Hematopoietic multipotent progenitor cell treated with erythropoietin and hydrocortisone succinate and interleukin-3 and kit ligand, for 4 days (in vitro differentiated cells): ENCODE measurements at places on chromosomes 5 and 9.
A peak's percentile ranks its signal among the peaks of the same experiment; 100 is the strongest.

- DNase-seq, result no peak
Observed at GRCh38 chr9:120443489-120443888, 136.5 kb downstream of the CDK5RAP2 start.

- DNase-seq, result no peak
Observed at GRCh38 chr9:126839301-126839700, 21.1 kb upstream of the ZBTB34 start.

DNA sequence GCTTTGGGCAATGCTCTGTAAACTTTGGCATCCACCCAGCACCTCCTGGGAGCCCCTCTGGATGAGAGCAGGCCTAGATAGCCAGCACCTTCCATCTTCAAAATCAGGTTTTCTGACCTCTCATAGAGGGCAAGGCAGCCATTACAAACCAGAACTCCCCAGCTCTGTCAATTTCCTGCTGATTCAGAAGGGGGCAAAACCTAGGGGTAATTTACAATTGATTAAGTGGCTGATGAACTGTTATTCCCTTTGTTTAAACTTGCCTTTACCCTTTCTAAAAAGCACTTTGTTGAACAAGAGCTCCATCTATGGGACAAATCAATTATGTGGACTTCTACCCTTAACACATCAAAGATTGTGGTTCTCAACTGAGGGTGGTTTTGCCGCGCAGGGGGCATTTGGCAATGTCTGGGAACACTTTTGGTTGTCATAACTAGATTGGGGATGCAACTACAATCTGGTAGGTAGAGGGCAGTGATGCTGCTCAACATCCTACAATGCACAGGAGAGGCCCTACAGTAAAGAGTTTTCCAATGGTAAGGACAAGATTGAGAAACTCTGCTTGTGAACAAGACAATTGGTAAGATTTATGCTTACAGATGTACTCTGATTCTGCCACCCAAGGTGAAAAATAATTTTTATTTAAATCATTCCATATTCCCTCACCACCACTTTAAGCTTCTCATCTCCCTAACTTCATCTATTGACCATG lies 184.1 kb downstream of the MARCHF11 start:
- peak; percentile 7 for DNase-seq

- no peak for DNase-seq
Observed at GRCh38 chr5:96969366-96969765, 33.5 kb downstream of the LNPEP start.

GRCh38 chr9:79813258-79813638 lies 241.5 kb downstream of the TLE4 start:
- no peak for DNase-seq

- no peak for DNase-seq
Observed at GRCh38 chr9:18756712-18757125, 276.3 kb downstream of the SAXO1 start.

- peak; percentile 64 for DNase-seq
Observed at GRCh38 chr9:106916466-106917235, 53.7 kb downstream of the ZNF462 start.

GRCh38 chr5:158910782-158911692 lies 188.7 kb downstream of the EBF1 start:
- DNase-seq, result no peak

DNA sequence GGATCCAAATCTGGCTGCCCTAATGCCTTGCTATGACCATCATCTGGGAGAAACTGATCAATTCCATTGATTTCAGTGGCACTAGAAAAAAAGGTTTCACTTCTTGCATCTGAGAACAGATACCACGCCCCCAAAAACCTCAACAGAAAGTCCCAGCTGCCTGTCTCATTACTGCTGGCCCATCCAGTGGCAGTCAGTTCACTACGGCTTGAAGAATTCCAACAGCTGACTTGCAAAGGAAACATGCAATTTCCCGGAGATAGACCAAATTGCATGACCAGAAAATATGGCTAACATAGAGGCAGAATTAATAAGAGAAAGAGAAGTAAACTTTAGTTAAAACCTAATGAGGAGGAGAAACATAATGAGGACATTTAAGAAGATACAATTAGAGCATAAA lies 48.6 kb downstream of the UGCG start:
- peak; percentile 14 for DNase-seq

DNA sequence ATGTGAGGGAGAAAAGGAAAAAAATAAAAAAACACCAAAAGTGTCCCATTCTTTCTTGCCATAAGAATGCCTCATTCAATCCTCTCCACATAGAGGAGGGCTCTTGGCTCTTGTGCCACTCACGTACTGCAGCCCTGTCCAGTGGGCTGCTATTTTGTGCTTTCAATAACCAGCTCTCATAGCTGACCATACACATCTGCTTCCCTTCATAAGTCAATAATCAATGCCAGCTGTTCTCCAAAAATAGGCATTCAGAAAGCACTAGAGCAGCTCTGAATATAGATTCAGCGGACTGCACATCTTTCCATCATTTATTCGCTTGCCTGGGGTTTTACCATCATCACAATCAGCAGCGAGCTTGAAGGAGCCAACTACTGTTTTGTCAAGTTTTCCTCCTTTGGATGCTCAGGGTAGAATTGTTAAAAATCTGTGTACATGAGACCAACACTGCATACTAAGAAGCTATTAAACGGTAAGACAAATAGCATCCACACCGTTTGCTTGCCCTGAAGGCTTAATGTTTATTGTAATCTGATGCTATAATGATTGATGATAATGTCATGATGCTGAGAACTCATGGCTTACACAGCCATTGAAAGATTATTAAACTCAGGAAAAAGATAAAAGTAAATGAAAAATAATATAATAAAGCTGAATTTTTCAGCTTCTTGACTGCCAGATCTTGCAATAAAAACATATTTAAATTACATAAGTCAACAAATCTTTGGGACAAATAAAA lies 80.0 kb downstream of the OXCT1 start:
- DNase-seq, result no peak

DNA sequence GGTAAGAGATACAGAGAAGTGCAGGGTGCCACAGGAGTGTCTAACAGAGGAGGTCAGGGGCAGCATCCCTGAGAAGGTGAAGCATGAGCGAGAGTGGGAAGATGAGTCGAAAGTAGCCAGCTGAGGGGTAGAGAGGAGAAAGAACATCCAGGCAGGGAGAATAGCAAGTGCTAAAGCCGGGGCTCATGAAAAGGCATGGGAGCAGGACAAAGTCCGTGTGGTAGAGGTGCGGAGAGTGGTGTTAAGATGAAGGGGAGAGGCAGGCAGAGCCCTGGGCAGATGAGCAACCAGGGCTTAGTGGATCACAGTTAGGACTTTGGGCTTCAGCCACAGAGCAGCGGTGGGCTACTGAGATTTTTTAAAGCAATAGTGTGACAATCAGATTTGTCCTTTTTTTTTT lies 10.5 kb downstream of the SLC22A5 start:
- no peak for DNase-seq

DNA sequence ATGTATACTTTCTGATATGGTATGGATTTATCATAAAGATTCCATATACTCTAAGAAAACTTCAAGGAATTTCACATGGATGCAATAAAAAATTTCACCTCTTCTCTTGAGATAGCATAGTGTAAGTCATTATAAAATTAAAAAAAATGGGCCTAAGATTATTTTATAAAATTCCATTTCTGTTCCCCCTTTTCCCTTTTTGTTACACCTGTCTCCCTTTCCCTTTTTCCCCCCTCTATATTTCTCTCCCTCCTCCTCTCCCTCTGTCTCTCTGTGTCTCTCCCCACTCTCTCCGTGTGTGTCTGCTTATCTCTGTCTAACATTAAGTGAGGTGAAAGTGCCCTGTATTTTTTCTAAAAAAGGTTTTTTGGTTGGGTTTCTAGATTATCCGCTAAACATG lies 180.2 kb downstream of the NIPBL start:
- no peak for DNase-seq

GRCh38 chr9:132988244-132989013 lies 9.9 kb downstream of the GFI1B start:
- no peak for DNase-seq

- DNase-seq, result no peak
Observed at GRCh38 chr5:33583332-33583731, 142.6 kb downstream of the TARS1 start.

DNA sequence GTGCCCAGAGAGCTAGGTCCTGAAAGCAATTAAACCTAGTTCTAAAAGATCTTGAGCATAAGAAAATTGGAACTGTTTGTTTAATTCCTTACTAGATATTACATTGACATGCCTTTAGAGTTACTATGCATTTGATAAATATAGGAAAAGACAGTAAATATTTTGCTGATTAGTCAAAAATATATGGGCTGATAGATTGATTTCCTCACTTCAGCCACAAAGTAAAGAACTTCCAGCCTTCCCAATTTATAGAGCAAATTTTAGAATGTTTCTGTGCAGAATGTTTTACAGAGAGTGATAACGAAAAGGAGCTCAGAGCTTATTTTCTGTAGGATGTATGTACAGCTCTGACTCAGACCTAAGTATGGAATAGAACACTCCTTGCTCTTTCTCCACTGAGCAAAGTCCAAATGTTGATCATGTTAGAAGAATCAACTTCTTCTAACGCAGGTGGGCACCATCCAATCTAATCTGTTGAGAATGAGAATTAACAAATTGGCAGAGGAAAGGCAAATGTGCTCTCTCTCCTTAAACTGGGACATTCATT lies 72.9 kb upstream of the PAM start:
- DNase-seq, result no peak

- no peak for DNase-seq
Observed at GRCh38 chr9:37915911-37916470, 12.1 kb upstream of the SLC25A51 start.

DNA sequence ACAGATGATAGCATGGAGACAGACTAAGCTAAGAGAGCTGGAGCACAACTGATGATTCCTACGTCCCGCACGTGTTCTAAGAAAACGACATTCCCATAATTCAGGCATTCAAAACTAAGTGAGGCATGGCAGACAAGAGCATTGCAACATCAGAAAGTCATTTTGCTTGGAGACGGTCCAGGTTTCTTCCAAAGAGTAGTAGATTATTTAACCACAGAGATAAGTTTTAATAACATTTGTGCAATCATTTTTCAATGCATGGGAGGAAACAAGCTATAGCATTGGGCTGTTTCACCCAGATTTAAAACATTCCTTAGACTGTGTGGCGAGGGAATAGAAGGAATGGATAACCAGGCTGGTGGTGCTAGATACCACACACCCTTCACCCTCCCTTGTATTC lies 117.2 kb downstream of the APBA1 start:
- peak; percentile 43 for DNase-seq

DNA sequence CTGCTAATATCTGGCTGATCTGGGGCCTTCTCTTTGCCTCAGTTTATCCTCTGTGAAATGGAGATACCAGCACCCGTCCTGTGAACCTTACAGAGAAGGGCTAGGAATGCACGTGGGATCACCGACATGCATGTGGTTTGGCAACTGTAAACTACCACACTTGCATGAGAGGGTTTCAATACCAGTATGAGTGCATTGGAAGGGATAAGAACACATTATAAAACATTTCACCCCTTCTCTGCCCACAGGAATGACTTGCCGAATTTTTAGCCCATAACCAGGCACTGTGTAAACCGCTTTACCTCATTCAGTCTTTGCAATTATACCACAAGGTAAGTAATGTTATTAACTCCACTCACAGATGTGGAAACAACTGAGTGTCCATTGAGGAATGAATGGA lies 8.9 kb upstream of the RAB14 start:
- peak; percentile 46 for DNase-seq

DNA sequence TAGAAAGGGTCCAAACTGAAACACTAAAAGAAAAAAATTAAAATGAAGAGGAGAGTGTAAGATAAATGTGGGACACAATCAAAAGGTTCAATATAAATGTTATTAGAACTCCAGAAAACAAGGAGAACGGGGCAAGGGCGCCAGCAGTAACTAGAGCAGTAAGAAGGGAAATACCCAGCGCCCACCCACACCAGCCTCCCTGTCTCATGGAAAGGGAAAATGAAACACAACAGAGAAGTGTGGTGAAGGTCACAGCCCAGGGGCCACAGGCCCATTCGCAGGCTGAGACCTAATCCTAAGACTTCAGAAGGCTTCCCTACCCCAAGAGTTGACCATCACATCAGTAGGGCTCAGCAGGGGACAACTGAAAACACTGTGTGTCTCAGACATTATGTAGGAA lies 45.8 kb upstream of the CLK4 start:
- no peak for DNase-seq

DNA sequence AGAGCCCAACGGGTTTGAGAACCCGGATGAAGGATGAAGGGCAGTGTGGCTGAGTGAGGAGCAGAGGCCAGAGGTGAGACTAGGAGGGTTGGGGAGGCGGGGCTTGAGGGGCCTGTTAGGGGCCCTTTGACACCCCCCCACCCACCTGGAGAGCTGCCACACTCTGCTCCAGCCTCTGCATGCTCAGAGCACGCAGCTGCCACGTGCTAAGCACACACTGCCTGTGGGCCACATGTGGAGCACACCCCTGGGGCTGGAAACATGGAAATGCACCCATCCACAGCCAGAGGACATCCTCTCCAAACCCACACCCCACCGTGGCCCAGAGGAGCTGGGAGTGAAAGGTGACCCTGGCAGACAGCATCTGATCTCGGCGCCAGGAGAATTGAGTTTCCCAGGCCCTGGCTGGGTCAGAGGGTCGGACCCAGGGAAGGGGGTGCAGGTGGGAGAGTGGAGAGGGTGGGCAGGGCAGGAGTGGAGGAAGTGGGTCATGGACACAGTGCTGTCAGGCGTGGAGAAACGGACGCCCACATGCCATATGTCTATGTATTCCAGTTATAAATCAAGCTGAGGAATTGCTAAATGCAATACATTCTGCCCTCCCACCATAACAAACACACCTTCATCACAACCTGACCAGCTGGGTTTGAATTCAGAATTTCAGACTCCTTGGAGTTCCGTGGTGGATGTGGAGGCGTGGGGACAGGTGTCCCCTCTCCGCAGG lies 5.9 kb downstream of the DNM1 start:
- DNase-seq, result no peak

DNA sequence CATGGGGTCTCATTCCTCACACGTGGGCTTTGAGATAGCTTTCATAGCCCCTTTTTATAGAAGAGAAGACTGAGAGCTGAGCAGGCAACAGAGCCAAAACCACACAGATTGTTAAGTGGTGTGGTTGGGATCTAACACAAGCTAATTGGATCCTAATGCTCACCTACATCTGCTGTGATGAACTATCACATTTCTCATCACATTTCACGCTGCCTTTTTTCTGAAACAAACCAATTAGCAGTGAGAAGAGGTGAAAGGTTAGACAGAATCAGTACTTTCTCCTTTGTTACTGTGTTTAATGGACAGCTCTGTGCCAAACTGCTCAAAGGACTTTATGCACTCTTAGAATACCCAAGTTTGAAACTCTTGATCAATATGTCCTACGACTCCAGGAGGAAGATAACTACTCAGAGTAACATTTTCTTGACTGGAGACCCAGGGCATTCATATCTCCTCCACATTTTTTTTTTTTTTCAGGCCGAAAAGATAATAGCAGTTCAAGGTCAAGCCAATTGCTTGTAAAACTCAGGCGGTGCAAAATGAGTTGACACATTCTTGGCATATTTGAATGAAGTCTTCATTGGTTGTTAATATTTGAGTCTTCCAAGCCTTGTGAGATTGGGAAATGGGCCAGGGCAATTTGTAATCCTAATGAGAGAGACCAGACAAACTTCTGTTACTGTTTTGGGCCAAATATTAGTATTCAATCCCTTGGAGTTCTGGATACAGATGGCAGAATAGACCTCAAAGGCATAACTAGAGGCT lies 138.4 kb downstream of the KCTD16 start:
- DNase-seq, result no peak

GRCh38 chr9:74753650-74754049 lies 134.1 kb downstream of the TRPM6 start:
- no peak for DNase-seq

GRCh38 chr9:90846770-90847419 lies 45.3 kb downstream of the SYK start:
- no peak for DNase-seq
